ENCODE measurements at places on chromosomes 5 and 9. TPM values are rescaled to one million over a fixed set of nuclear protein-coding genes. Genes with fewer than 3 reads are reported as not detected.

Gene KCTD16
- 0.07 TPM for total RNA-seq

Gene CCNI2
- total RNA-seq, result 0.04 TPM

Gene NEURL1B
- total RNA-seq, result 0.46 TPM

Gene NMRK1
- total RNA-seq, result 32.9 TPM

Gene EQTN
- not detected for total RNA-seq

Gene CAMK2A
- not detected for total RNA-seq
